ENCODE measurements at places on chromosomes 16 and 17.
A peak's percentile ranks its signal among the peaks of the same experiment; 100 is the strongest.

- DNase-seq: no peak
Measured at GRCh38 chr17:27333410-27333980, 39.6 kb downstream of the WSB1 start.

GRCh38 chr17:28508211-28508724 lies 2.1 kb downstream of the FOXN1 start:
- DNase-seq: peak; percentile 97

DNA sequence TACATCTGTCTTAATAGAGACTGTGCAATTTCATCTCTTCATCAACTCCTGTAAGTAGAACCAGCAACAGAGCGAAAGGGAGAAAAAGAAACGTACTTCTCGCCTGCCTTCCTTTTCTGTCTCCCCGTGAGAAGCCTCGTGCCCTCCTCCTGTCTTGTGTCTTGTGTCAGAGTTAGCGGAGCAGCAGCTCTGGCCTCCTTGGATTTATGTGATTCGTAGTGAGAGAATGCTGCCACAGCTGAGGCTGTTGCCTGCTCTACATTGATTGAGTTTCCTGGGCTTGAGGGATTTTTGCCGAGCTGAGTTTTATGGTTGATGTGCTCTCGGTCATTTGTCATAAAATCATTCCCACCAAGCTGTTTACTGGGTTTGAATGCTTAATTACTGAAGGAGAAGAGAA lies 579.1 kb upstream of the RBFOX1 start:
- DNase-seq: no peak

DNA sequence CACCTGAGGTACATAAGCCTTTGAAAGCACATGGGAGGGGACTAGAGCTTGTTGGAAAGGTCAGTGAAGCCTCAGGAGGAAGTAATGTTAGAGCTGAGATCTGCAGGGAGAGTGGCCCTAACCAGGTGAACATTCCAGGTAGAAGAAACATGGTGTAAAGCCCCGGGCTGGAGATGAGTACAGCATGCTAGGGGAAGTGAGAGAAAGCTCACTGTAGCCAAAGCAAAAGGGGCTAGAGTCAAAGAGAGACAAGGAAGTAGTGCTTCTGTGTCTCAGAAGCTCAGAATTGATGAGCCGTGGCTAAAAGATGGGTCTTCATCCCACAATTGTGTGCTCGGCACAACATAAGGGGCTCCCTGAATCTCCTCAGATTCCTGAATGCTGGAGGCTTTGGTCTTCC lies 481.8 kb downstream of the XYLT1 start:
- no peak for DNase-seq

- DNase-seq: no peak
Measured at GRCh38 chr17:57551321-57552079, 193.6 kb downstream of the CCDC182 start.

DNA sequence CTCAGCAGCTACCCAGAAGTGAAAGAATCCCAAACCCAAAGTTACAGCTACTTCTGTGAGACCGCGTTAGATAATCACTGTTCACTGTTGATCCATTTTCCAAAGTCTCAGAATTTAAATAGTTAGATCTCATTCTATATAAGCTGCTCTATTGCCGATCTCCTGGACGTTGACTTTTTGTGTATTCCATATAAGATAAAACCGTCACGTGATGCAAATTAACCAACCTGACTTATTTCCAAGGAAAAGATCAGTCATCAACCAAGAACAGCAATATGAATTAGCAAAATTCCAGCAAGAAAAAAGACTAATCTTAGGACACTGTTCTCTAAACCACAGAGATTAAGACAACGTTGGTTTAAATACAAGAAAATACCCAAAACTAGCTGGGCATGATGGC lies 8.3 kb downstream of the ACOX1 start:
- DNase-seq: no peak

GRCh38 chr17:14739656-14740431 lies 439.0 kb downstream of the HS3ST3B1 start:
- no peak for DNase-seq

- peak; percentile 92 for DNase-seq
Measured at GRCh38 chr17:17028878-17029535, 13.2 kb upstream of the MPRIP start.

DNA sequence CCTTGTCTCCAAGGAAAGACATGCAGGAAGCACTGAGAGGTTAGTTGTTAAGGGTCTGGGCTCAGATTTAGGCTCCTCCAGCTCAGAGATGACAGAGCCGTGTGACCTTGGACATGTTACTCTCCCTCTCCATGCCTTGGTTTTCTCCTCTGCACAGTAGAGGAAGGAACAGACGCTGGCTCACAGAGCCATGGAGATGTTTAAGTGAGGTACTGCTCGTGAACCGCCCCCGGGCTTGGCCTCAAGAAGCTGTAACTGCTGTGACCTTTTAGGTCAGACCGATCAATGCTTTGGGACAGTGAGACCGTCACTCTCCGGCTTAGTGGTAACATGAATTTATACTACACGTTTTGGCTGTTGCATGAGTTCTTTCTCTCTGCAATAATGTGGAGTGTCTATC lies 197.4 kb downstream of the C16orf95 start:
- no peak for DNase-seq

DNA sequence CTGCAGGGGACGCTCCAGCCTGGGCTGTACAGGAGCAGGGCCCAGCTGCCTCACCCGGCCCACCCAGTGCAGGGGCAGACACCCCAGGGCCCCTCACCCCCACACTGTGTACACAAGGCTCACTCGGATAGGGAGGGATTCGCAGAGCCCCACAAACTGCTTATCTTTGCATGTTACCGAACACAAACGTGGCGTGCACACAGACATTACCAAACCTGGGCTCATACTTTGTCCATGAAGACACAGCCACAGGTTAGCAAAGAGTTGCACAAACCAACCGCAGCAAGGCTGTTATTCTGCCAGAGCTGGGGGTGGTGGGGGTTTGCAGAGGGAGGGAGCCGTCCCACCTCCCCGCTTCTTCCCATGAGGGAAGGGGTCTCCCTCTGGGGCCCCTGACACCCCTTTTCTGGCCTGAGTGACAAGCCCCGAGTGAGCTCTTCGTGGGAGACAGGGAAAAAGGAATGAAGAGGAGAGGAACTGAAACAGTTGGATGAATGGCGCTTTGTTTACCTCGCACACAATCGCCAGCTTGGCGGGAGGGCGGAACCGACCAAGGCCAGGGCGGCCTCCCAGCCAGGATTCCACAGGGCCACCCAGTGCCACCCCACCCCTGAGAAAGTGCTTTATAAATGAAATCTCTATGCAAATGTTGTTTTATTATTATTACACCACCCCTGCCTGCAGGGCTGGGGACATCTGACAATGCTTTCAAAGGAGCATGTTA lies 434 bp upstream of the CPSF4L start:
- DNase-seq: no peak

DNA sequence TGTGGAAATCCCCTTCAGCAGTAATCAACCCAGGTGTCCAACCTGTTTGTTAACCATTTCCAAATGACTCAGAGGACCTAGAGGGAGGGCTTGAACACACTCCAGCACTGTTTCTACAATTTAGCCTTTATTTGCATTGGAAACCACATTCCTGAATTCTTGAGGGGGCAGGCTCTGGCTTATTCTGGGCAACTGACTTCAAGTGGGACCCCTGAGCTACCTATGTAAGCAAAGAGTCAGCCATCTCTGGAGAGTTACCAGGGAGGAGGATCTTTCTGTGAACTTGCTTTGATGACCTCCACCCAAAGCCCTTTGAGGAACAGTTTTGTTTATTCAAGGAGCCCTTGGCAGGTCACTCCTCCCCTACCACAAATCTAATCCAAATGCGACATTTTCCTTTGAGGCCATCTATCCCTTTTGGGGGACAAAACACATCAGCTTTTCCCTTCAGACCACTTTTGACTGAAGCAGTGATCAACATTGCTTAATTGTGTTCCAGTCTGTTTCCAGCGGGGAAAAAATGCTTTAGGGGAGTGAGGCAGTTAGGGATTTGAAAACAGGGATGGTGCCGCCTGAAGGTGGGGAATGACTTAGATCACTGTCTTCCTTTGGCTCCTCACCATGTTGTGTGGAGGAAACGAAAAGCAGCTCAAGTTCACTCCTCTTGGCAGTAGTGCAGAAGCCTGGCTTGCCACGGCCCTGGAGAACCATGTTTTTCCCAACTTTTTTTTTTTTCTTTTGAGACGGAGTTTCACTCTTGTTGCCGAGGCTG lies 46.2 kb downstream of the TUBD1 start:
- peak; percentile 55 for DNase-seq

DNA sequence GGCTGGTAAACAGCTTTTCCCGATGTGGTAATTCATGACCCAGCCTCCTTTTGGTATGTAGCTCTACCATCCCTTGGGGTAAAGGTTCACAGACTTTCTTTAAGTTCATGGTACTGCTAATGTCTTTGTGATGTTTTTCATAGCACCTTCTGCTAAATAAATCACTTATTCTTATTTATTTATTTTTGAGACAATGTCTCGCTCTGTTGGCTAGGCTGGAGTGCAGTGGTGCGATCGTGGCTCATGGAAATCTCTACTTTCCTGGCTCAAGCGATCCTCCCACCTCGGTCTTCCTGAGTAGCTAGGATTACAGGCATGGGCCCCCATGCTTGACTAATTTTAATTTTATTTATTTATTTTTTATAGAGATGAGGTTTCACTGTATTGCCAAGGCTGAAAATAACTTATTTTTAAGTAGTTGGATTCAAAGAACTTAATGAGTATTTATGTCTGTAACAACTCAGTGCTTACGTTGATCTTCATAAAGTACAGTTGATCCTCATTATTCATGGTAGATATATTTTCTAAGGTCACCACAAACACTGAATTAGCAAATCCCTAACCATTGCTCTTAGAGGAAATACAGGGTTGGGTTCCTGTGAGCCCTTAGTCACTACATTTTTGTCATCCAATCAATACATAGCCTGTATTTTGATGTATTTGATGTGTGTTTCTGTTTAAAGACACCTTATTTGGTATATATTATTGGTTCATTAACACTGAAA lies 97.1 kb downstream of the SHISA9 start:
- DNase-seq: no peak

- DNase-seq: no peak
Measured at GRCh38 chr16:72189865-72190371, 18.0 kb upstream of the PMFBP1 start.

- DNase-seq: no peak
Measured at GRCh38 chr17:77617516-77617915, 341.0 kb upstream of the TNRC6C start.

DNA sequence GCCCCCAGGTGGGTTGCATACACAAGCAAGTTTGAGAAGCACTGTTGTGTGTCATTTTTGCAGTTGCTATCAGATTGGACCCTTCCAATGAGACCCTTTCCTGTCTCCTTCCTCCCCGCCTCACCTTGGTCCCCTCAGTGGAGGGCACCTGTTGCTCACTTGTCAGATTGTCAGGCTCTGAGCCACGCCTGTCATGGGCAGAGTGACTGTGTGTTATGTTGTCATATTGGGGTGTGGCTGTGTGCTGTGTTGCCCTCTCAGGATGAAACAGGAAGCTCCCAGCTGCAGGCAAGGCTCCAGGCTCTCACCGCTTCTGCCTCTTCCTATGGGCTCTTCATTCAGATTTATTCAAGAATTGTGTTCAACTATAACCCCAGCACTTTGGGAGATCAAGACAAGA lies 302.9 kb downstream of the CPPED1 start:
- DNase-seq: no peak

GRCh38 chr17:43839670-43840108 lies 6.7 kb upstream of the MPP3 start:
- peak; percentile 90 for DNase-seq

DNA sequence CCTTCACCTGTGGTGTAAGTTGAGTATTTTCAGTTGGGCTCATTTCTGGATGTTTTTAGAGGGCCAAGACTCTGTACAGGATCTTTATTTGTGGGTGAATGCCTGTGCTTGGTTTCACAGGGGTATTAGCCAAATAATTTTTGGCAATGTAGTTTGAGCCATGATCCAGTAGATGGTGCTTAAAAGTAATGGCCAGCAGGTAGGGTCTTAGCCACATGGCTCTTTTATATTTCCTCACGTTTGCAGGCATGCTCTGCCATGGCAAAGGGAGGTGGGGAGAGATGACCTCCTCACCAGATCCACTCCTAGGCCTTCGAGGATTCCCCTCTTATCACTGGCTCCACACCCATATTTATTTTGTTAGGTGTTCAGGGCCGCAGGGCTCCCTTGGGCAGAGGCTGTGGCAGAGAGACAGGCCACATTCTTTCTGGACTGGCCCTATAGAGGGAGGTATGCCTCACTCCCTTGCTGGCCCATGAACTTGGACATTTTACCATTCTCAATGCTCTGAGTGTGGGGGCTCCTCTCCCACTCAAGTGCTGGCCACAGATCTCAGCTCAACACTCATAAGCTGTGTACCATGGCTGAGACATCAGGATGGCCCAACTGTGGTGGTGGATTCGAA lies 417.1 kb downstream of the XYLT1 start:
- DNase-seq: peak; percentile 50

- DNase-seq: no peak
Measured at GRCh38 chr16:67277294-67277998, 1.9 kb upstream of the PLEKHG4 start.

- DNase-seq: no peak
Measured at GRCh38 chr17:81124377-81124776, 40.9 kb upstream of the PVALEF start.

DNA sequence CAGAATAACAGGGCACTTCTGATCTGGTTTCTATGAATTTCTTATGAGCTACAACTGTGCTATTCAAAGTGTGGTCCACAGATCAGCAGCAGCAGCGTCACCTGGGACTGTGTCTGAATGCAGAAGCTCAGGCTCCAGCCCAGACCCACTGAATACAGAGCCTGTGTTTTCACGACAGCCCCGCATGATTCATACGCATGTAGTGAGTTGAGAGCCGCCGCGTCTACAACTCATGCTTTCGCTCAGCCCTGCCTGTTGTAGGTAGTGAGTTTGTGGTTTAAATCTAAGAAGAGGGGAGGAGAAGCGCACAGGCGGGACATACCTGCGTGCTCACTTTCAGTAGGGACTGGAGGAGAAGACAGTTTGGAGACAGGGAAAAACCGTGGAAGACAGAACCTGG lies 28.5 kb upstream of the ELAC2 start:
- no peak for DNase-seq

DNA sequence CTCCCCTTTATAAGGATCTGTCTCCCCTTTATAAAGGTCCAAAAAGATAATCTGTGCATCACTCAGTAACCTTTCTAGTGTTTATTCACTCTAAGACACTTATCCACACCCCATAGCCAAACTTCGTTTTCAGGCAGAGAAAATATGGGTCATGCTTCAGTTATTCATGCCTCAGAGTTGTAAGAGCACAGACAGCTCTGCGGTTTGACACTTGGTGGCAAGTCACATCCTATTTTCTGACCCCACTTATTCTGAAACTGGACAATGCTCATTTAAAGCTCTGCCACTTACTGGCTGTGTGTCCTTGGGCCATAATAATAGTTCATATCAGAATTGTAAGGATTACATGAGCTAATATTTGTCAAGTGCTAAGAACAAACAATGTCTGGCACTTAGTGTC lies 2.0 kb upstream of the KRTAP2-1 start:
- DNase-seq: no peak

GRCh38 chr16:47061204-47061603 lies 82.5 kb downstream of the NETO2 start:
- DNase-seq: no peak

GRCh38 chr16:69909043-69909442 lies 42.1 kb upstream of the CLEC18A start:
- DNase-seq: no peak

All from NCI-H524 (cell line).